ENCODE measurements at places on chromosomes 6 and 20. TPM values are rescaled to one million over a fixed set of nuclear protein-coding genes. Genes with fewer than 3 reads are reported as not detected.

TNXB gene
- total RNA-seq: 47.8 TPM

DNA sequence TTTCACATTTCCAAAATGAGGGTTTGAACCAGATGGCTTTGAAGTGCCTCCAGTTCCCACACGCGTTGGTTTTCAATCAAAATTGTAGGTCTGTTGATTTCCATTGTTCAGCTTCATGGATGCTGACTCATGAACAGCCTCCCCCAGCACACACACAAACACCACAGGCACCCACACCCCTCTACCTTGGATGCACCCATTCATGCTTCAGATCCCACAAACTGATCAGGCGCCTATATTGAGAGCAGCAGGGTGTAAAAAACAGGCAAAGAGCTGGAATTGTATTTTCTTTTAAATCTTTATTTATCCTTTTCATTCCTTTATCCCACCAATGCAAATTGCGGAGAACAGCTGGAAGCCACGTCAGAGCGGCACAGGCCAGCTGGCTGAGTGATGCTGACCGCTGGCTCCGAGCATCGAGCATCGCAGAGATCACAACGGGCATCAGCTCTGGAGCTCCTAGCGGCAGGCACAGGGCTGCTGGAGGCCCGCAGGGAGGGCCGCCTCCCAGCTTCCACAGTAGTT is 29.3 kb upstream of the TBC1D7 start:
- no peak for DNase-seq

GRCh38 chr6:63452125-63452524 is 120.2 kb upstream of the LOC128125822 start:
- peak; percentile 55 for DNase-seq

GRCh38 chr6:117729613-117730012 is 54.3 kb downstream of the NUS1 start:
- DNase-seq: no peak

All from transverse colon (tissue), 4 donors.